CD4-positive, alpha-beta memory T cell (primary cell): ENCODE measurements at places on chromosomes 3 and 15. TPM values are rescaled to one million over a fixed set of nuclear protein-coding genes. Genes with fewer than 3 reads are reported as not detected.

DNA sequence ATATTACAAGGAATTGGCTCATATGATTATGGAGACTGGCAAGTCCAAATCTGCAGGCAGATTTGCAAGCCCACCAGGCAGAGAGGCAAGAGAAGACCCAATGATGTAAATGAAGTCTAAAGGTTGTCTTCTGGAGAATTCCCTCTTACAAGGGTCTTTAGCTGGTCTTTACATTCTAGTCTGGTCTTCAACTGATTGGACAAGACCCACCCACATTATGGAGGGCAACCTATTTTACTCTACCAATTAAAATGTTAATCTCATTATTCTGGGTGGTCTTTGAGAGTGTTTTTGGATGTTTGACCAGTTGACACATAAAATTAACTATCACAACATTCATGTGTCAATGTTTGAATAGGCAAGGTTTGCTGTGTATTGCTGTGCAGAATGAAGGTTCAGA, 28.0 kb upstream of the ATP11B start:
- H3K4me3 ChIP-seq, result no peak overlapping the region
- no peaks in the 10 kb centered on the region for H3K4me1 ChIP-seq
- DNase-seq, result no peak
- H3K36me3 ChIP-seq, result no peaks in the 10 kb centered on the region
- no peak overlapping the region for H3K27ac ChIP-seq

DNA sequence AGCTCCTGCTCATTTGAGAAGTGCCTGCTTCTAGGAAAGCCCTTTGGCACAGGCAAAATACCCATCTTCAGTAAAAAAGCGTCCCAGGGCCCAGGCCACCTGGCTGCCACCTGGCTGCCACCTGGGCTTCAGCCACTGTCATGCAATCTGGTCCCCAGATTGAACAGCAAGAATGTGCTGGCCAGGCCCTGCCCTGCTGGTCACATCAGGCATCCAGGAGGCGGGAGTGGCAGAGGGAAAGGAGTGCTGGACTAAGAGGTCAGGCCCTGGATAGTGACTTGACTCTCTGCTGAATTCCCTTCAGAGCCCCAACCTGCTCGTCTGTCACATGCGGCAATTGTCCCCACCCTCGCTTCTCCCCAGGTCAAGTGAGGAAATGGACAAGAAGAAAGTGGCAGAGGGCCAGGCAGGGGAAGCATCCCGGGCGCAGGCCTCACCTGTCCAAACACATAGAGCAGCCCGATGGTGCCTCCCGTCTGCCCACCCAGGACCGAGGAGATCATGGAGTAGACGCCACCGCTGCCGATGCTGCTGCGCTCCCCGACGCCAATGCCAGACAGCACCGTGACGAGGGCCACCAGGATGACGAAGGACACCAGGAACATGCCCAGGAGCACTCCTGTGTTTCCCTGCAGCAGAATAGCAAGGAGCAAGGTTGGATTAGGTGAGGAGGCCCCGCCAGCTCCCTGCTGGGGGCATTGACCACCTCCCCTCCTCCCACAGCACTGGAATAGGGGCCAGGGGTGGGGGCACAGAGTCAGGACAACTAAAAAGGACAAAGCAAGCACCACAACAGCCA, 25.5 kb downstream of the SLC12A8 start:
- no peaks in the 10 kb centered on the region for H3K27me3 ChIP-seq
- no peak for DNase-seq
- no peak overlapping the region for H3K4me3 ChIP-seq
- H3K4me1 ChIP-seq, result no peaks in the 10 kb centered on the region
- no peak overlapping the region for H3K27ac ChIP-seq
- H3K36me3 ChIP-seq, result no peaks in the 10 kb centered on the region

Gene NR2E3
- not detected for total RNA-seq

- no peak for DNase-seq
- H3K4me1 ChIP-seq, result no peaks in the 10 kb centered on the region
These were observed 61.5 kb upstream of the FILIP1L start for GRCh38 chr3:100175637-100176280.

- H3K27ac ChIP-seq, result no peak overlapping the region
- peaks cover 44% of the 10 kb centered on the region for H3K36me3 ChIP-seq
- no peaks in the 10 kb centered on the region for H3K27me3 ChIP-seq
- DNase-seq, result no peak
- H3K4me3 ChIP-seq, result no peak overlapping the region
These were observed 89.5 kb downstream of the SMARCC1 start for GRCh38 chr3:47692158-47692557.

Gene ADAMTS9
- not detected for total RNA-seq

GRCh38 chr15:88622605-88622975, 1.4 kb downstream of the AEN start:
- H3K4me1 ChIP-seq, result peaks cover 62% of the 10 kb centered on the region
- H3K4me3 ChIP-seq, result peak overlapping the region; percentile 92
- peak overlapping the region; percentile 82 for H3K27ac ChIP-seq
- no peak for DNase-seq

Gene MAP6D1
- total RNA-seq, result 3.1 TPM

Gene SLC9C1
- total RNA-seq, result not detected

Gene UCN2
- not detected for total RNA-seq

Gene NPAP1
- not detected for total RNA-seq

Gene CCK
- total RNA-seq, result not detected

Gene EIF4E3
- total RNA-seq, result 58.7 TPM

GRCh38 chr3:48599509-48600285, 4.6 kb upstream of the COL7A1 start:
- peaks cover 55% of the 10 kb centered on the region for H3K36me3 ChIP-seq
- DNase-seq, result no peak
- no peaks in the 10 kb centered on the region for H3K4me1 ChIP-seq
- H3K4me3 ChIP-seq, result no peak overlapping the region
- no peak overlapping the region for H3K27ac ChIP-seq
- no peaks in the 10 kb centered on the region for H3K27me3 ChIP-seq
